Tibial nerve (tissue), 4 donors: ENCODE measurements at places on chromosomes 3 and 15. TPM values are rescaled to one million over a fixed set of nuclear protein-coding genes. Genes with fewer than 3 reads are reported as not detected.
A peak's percentile ranks its signal among the peaks of the same experiment; 100 is the strongest.

MESP2 gene
- not detected for total RNA-seq

GOLGA8T gene
- not detected for total RNA-seq

CLEC3B gene
- total RNA-seq = 326 TPM

NKTR gene
- 162 TPM for total RNA-seq

WWTR1 gene
- 99.6 TPM for total RNA-seq

IL20RB gene
- total RNA-seq = 16.8 TPM

CRABP1 gene
- total RNA-seq = 6.6 TPM

SERINC4 gene
- total RNA-seq = 0.20 TPM

NANOGP8 gene
- 2.3 TPM for total RNA-seq

DNA sequence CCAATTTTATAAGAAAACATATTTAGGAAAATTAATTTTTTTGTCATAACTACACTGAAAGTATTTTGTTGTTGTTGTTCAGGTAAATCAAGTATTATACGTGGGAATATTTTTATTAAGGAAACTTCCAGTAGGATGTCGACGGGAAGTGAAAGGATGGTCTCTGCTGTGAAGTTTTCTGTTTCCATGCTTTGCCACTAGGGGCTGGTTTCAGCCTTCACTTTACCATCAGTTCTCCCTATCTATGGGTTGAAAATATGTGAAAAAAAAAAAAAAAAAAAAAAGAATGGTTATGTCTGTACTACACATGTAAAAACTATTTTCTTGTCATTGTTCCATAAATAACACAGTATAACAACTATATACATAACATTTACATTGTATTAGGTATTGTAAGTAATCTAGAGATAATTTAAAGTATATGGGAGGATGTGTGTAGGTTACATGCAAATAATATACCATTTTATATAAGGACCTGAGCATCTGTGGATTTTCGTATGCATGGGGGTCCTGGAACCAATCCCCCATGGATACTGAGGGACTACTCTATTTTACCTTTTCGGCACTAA, 136.7 kb downstream of the SMAD6 start:
- no peaks in the 10 kb centered on the region for H3K27me3 ChIP-seq
- H3K36me3 ChIP-seq = no peaks in the 10 kb centered on the region
- no peak for DNase-seq
- H3K27ac ChIP-seq = no peak overlapping the region

GRCh38 chr3:40914475-40914874, 284.8 kb upstream of the CTNNB1 start:
- H3K27me3 ChIP-seq = no peaks in the 10 kb centered on the region
- no peaks in the 10 kb centered on the region for H3K4me1 ChIP-seq
- H3K27ac ChIP-seq = no peak overlapping the region
- DNase-seq = no peak
- H3K36me3 ChIP-seq = no peaks in the 10 kb centered on the region
- H3K4me3 ChIP-seq = no peak overlapping the region

- no peak overlapping the region for H3K27ac ChIP-seq
- no peak for DNase-seq
- H3K4me3 ChIP-seq = no peak overlapping the region
- no peaks in the 10 kb centered on the region for H3K36me3 ChIP-seq
- peaks cover 31% of the 10 kb centered on the region for H3K27me3 ChIP-seq
Observed at GRCh38 chr15:65962187-65962586, 92.9 kb downstream of the RAB11A start.

DNA sequence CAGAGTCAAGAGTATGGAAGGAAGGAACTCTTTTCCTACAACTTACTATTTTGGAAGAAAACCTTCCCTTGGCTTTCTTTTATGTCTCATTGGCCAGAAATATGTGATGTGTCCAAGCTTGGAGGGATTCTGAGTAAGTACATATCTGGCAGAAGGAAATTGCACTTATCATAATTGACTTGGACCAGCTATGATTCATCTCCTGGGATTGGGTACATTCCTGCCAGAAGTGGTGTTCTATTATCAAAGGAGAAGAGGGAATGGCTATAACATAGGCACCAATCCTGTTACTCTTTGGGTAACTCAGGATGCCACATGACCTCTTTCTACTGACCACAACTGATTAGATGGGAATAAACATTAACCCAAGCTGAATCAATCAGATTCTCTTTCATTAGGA, 13.5 kb upstream of the DAZL start:
- no peaks in the 10 kb centered on the region for H3K36me3 ChIP-seq
- no peaks in the 10 kb centered on the region for H3K4me1 ChIP-seq

- no peaks in the 10 kb centered on the region for H3K36me3 ChIP-seq
- no peaks in the 10 kb centered on the region for H3K27me3 ChIP-seq
- no peak overlapping the region for H3K27ac ChIP-seq
- peaks cover 11% of the 10 kb centered on the region for H3K4me1 ChIP-seq
- no peak for DNase-seq
- H3K4me3 ChIP-seq = no peak overlapping the region
Observed at GRCh38 chr15:99409097-99409473, 156.7 kb upstream of the MEF2A start.

GRCh38 chr15:81410318-81410753, 36.3 kb upstream of the TMC3 start:
- H3K4me1 ChIP-seq = peaks cover 7% of the 10 kb centered on the region
- H3K27me3 ChIP-seq = no peaks in the 10 kb centered on the region
- H3K4me3 ChIP-seq = no peak overlapping the region
- peak; percentile 61 for DNase-seq

DNA sequence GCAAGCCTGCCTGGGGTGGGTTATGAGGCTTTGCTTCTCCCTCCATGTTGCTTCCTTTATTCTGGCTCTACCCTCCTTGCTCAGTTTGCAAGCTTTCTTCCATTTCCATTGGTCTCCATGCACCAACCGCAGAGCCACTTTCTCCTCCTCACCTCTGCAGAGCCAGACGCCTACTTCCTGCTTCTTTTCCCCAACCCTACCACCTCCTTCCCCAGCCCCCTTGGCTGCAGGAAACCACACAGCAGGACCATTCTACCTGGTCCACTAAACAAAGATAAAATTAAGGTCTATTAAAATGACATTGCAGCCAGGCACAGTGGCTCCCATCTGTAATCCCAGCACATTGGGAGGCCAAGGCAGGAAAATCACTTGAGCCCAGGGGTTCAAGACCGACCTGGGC, 10.0 kb upstream of the CAV3 start:
- H3K36me3 ChIP-seq = no peaks in the 10 kb centered on the region
- no peak overlapping the region for H3K4me3 ChIP-seq
- no peak overlapping the region for H3K27ac ChIP-seq
- no peaks in the 10 kb centered on the region for H3K4me1 ChIP-seq
- H3K27me3 ChIP-seq = no peaks in the 10 kb centered on the region

DNA sequence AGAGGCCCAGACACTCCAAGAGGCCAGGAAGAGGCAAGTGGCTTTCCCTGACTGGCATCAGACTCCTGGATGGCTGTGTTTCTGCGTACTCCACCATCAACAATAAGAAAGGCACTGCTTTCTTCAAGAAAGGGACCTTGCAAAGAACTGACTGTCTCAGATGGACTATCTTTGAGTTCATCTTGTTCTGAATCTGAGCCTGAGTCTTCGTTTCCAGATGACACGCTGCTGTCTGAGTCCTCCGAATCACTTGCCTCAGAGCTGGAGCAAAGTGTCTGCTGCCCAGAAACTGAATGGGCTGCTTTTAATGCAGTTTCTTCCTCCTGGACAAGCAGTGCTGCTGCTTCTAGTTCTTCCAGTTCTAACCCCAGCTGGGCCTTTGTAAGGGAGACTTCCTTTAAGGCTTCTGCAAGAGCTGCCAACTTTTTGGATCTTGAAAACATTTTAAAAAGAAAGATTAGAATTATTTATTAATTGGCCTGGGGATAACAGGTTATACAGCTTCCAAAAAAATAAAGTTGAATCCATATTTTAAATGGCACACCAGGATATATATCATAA, 97.8 kb downstream of the SHQ1 start:
- H3K4me1 ChIP-seq = no peaks in the 10 kb centered on the region
- H3K27ac ChIP-seq = no peak overlapping the region
- no peak overlapping the region for H3K4me3 ChIP-seq

- no peaks in the 10 kb centered on the region for H3K4me1 ChIP-seq
- no peak overlapping the region for H3K4me3 ChIP-seq
- DNase-seq = no peak
- peaks cover 4% of the 10 kb centered on the region for H3K27me3 ChIP-seq
- H3K27ac ChIP-seq = no peak overlapping the region
Observed at GRCh38 chr15:41994772-41995475, 22.6 kb upstream of the EHD4 start.

- no peaks in the 10 kb centered on the region for H3K36me3 ChIP-seq
- no peak overlapping the region for H3K4me3 ChIP-seq
- no peaks in the 10 kb centered on the region for H3K4me1 ChIP-seq
- H3K27me3 ChIP-seq = no peaks in the 10 kb centered on the region
- no peak overlapping the region for H3K27ac ChIP-seq
- no peak for DNase-seq
Observed at GRCh38 chr3:10845839-10846656, 30.0 kb downstream of the SLC6A11 start.

GRCh38 chr3:3086239-3086638, 23.9 kb downstream of the IL5RA start:
- no peak overlapping the region for H3K27ac ChIP-seq
- DNase-seq = no peak
- no peaks in the 10 kb centered on the region for H3K36me3 ChIP-seq
- H3K27me3 ChIP-seq = no peaks in the 10 kb centered on the region
- no peaks in the 10 kb centered on the region for H3K4me1 ChIP-seq

GRCh38 chr15:40992241-40992741, 39.0 kb downstream of the CHAC1 start:
- H3K36me3 ChIP-seq = peaks cover 2% of the 10 kb centered on the region
- no peak for DNase-seq
- no peak overlapping the region for H3K4me3 ChIP-seq
- no peaks in the 10 kb centered on the region for H3K4me1 ChIP-seq

DNA sequence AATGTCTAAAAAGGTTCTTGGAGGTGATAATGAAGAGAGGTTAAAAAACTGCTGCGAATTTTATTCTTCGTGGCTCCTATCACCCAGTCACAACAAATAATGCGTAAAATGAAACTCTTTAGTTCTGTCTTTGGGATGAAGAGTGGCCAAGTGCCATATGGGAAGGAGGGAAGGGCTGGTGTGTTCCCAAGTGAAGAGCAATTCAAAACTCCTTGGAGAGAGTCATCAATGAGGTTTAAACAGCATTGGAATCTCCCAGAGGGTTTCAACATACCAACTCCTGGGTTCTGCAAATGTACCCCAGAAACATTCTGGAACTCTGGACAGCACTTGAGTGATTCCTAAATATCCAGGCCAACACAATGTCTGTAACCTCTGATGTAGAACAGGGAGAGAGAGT, 45.3 kb downstream of the SLCO3A1 start:
- no peaks in the 10 kb centered on the region for H3K4me1 ChIP-seq
- no peak overlapping the region for H3K4me3 ChIP-seq
- no peak for DNase-seq
- H3K36me3 ChIP-seq = no peaks in the 10 kb centered on the region
- no peak overlapping the region for H3K27ac ChIP-seq

DNA sequence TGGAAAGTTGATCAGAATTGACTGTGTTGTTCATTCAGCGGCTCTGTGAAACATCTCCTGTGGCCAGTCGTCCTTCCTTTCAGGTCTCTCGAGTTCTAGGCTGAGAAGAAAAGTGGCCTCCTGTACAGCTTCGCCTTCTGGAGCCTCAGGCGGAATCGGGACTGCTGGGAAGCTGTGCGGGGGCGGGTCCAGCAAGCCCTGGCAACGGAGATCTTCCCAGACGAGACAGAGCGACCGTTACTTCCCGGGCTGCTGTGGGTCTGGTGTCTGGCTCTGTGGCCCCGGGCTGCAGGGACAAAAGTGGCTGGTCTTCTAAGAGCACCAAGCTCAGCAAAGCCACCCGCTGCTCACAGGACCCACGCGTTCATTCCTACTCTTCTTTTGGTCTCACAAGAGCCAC, 88.6 kb upstream of the CACNA2D3 start:
- no peak overlapping the region for H3K4me3 ChIP-seq
- no peaks in the 10 kb centered on the region for H3K36me3 ChIP-seq
- H3K27ac ChIP-seq = no peak overlapping the region
- H3K27me3 ChIP-seq = no peaks in the 10 kb centered on the region
- DNase-seq = no peak

DNA sequence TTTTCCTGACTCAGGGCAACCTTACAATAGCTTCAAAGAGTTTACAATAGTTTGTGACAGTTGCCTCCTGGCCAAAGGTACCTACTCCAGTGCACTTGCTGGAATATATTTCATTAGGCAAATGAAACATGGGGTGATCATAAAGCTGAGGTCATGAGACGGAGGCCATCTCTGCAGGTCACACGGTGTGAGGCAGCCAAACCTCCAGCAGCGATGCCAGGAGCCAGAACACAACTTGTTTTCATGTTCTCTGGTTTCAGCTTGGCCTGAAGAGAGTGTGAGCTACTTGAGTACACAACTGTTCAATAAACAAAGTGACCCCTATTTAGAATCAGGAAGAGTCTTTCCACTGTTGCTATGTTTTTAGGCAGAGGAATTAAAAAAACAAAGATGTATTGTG, 42.7 kb upstream of the PYGO1 start:
- no peak overlapping the region for H3K27ac ChIP-seq
- no peak for DNase-seq
- no peak overlapping the region for H3K4me3 ChIP-seq
- H3K36me3 ChIP-seq = no peaks in the 10 kb centered on the region

- DNase-seq = no peak
- H3K27me3 ChIP-seq = no peaks in the 10 kb centered on the region
- no peak overlapping the region for H3K4me3 ChIP-seq
- no peaks in the 10 kb centered on the region for H3K36me3 ChIP-seq
Observed at GRCh38 chr15:45572617-45573016, 14.6 kb upstream of the BLOC1S6 start.

- peaks cover 5% of the 10 kb centered on the region for H3K4me1 ChIP-seq
- DNase-seq = no peak
- H3K27me3 ChIP-seq = no peaks in the 10 kb centered on the region
- H3K36me3 ChIP-seq = no peaks in the 10 kb centered on the region
Observed at GRCh38 chr15:94235041-94235440, 3.7 kb downstream of the MCTP2 start.

DNA sequence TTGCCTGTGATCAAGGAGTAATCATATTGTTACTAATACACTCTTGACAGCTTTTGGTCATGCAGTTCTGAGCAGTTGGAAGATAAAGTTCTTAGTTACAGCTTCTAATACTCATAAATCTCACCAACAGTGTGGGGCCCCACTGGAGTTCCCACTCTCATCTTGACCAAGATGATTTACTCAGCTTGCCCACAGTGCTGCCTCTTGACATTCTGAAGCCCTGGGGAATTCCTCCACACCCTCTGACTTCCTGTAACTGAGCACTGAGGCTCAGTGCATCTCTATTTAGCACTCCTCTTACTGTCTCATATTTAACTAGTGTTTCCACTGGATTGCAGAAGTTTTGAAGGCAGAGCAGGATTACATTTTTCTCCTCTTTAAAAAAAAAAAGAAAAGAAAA, 1.9 kb upstream of the ARL6IP5 start:
- DNase-seq = no peak
- peak overlapping the region; percentile 97 for H3K27ac ChIP-seq
- H3K27me3 ChIP-seq = no peaks in the 10 kb centered on the region
- H3K4me3 ChIP-seq = no peak overlapping the region
